AG08396 (cell line): ENCODE measurements at places on chromosomes 13 and 19.

- no peak for DNase-seq
Observed at GRCh38 chr19:53519446-53519845, 18.5 kb upstream of the ZNF331 start.

DNA sequence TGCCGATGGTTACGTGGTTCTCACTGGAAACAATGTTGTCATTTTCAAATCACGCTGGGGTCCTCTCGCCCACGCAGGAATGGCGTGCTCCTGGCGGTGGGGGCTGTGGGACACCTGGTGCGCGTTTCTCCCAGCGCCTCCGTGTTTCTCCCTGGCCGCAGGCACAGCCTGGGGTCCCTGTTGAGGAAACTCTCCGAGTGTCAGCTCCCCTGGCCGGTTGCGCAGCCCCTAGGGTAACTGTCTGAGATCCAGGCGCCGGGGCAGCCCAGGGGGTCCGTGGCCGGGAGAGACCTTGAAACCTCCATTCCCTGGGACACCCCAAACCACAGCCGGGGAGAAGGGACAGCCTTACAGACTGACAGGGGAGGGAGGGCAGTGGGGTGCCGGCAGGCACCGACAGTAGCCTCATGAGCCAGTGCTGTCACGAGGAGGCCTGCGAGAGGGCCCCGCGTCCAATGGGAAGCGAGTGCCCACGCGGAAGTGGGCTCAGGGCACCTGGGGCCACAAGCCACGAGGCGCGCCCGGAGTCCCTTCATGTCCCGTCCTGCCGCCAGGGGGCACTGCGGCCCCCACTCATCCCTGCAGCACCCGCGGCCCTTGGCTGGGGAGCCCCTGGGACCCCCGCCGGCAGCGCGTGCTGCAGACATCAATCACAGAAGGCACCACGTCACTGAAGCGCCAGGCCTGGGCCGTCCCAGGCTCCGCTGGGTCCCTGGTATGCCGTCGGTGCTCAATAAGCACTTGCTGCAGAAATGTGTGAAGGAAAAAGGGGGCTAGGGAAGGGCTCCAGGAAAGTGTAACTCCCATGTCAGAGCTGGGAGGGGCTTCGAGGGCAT, 9.5 kb downstream of the ADAMTSL5 start:
- DNase-seq, result peak; percentile 61

DNA sequence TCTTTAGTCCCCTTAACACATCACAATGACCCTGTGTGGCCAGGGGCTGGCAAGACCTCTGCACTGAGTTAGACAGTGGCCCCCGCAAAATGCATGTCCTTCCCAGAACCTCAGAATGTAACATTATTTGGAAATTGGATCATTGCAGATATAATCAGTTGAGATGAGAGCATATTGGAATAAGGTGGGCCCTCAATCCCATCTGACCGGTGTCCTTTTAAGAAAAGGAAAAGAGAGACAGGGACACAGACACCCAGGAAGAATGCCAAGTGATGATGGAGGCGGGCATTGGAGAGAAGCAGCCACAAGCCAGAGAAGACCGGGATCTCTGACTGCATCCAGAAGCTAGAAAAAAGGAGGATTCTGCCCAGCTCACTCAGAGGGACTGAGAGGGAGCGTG, 1.8 kb downstream of the FAM187B start:
- DNase-seq, result no peak

DNA sequence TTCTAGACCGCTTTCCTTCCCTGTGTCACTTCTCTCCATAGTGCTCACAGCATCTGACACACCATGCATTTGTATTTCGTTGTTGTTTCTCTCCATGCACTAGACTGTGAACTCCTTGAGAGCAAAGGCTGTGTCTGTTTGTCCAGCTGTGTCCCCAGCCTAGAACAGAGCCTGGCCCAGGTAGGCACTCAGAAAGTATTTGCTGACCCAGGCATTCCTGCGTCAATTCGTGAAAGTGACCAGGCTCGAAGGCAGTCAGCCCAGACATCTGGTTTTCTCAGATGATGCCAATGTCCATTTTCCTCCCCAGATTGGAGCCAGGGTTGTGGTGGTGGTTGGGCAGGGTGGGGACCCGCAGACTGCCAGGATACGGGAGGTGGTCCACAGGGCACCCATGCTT, 164.8 kb downstream of the ZNF536 start:
- DNase-seq, result no peak

- no peak for DNase-seq
Observed at GRCh38 chr19:8703223-8703622, 4.6 kb upstream of the ACTL9 start.

DNA sequence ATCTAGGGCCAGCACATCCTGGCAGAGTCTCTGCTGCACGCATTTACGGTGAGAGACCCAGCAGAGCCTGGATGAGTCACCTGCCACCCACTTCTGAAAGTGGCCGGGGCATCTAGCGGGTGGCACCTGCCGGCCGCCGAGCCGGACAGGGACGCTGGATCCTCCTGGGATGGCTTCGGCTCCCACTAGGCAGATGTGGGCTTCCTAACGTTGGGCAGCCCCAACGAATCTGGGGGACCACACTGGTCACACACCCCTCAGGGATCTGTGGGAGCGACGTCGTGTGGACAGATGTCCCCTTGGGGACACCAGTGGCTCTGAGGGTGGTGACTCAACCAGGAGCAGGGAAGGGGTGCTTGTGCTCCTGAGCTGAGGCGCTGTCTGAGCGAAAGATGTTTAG, 32.2 kb downstream of the TMEM255B start:
- no peak for DNase-seq

DNA sequence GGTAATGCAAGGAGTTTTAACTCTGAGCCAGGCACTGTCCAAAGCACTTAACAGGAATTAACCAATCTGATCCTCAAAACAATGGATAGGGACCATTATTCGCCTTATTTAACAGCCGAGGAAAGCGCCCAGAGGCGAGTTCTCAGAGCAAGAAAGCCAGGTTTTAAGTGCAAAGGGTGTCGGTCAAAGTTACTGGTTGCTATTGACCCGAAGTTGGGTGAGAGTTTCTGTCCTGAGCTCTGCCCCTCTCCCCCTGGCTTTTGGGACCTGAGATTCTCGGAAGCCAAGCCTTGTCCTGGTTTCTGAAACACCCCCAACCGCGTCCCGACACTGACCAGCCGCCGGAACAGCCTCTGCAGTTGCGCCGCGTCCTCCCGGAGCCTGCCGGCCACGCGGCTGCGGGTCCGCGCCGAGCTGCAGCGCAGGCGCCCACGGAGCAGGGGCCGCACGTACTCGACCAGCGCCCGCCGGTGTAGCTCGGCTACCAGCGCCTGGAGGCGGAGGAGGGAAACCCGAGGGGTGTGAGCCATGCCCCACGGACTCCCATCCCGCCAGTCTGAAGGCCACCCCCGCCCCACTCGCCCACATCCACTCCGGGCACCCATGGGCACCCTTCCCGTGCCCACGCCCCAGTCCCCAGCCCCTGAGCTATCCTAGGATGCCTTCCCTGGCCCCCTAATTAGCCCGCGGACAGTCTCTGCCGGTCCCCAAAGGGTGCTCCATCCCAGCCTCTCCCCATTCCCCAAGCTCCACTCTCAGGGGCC, 27.8 kb downstream of the EXOC3L2 start:
- no peak for DNase-seq

DNA sequence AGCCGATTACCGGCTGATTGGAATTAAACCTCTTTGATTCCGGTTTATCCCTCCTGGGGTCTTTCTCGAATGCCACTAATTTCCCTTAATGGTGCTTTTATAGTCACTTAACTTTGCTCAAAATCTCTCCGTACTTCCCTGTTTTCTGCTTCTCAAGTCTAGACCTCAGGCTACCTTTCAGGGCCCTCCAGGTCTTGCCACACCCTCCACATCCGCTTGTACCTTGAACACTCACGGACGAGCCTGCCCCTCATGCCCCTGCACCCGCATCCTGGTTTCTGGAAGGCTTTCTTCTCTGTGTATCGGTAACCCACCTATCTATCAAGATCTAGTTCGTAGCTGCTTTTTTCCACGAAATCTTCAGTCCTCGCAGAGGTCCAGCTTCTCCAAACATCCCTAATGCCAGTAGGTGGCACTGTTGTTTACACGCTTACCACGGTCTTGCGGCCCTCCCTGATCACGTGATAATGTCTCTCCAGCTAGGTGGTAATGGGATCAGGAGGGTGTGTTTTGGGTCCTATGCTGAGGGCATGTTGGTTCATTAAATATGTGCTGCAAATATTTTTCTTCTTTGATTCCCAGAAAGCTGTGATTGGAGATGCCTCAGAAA, 13.8 kb downstream of the ATP12A start:
- peak; percentile 73 for DNase-seq

- DNase-seq, result no peak
Observed at GRCh38 chr19:35642312-35642711, 767 bp downstream of the ETV2 start.

DNA sequence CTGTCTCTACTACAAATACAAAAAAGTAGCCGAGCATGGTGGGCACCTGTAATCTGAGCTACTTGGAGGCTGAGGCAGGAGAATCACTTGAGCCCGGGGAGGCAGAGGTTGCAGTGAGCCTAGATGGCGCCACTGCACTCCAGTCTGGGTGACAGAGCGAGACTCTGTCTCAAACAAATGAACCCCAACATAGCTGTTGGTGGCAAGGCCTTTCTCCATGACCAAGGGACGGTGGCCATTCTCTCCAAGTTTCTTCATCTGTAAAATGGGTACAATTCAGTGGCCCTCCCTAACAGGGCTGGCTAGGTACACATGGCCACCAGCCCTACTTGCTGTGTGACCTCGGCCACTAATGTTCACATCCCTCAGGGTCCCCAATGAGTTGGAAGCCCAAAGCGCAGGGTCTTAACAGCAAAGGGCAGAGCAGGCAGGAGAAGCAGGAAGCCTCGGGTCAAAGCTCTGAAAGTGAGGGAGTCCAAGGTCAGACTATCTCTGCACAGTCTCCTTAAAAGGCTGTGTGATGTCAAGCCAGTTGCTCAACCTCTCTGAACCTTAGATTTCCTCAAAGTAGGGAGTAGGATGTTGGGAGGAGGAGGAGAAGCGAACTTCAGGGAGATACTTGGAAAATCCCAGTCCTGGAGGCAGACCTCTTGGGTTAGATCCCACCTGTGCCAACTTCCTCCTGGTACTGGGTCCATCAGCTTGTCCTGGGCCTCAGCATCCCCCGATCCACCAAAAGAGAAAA, 2.7 kb downstream of the JUND start:
- DNase-seq, result no peak

DNA sequence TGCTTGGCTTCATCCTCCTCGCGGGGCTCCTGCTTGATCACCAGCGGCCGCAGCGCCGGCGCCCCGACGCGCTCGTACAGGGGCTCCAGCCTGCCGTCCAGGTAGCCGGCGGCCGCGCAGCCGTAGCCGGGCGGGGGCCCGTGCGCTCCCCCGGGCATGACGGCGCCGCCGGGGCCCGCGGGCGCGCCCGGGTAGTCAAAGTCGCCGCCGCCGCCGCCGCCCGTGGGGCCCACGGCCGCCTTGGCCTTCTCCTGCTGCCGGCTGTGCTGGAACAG, 497 bp downstream of the CEBPA start:
- no peak for DNase-seq

- peak; percentile 28 for DNase-seq
Observed at GRCh38 chr13:90485436-90485835, 862.1 kb upstream of the MIR17HG start.

DNA sequence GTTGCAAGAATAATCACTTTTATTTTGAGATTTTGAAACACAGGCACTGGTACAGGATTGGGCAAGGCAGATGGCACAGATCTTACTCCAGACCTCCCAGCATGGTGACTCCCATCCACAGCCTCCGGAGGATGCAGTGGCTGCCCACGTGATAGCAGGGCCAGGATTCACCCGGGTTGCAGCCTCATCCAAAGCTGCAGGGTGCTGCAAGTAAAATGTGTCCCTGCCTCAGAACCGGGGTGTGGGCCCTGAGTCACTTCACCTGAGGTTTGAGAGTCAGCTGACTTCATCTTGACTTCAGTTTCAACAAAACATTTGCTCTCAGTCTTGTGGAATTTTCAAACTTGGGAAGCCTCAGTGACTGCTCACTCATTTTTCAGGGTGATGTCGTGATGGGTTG, 201.9 kb downstream of the FGF9 start:
- peak; percentile 14 for DNase-seq

GRCh38 chr13:112968910-112969691, at the start of gene MCF2L:
MCF2L (plus strand) TSS chr13:112969214; CDS start chr13:112969380, 166 bp downstream.
- peak; percentile 67 for DNase-seq

DNA sequence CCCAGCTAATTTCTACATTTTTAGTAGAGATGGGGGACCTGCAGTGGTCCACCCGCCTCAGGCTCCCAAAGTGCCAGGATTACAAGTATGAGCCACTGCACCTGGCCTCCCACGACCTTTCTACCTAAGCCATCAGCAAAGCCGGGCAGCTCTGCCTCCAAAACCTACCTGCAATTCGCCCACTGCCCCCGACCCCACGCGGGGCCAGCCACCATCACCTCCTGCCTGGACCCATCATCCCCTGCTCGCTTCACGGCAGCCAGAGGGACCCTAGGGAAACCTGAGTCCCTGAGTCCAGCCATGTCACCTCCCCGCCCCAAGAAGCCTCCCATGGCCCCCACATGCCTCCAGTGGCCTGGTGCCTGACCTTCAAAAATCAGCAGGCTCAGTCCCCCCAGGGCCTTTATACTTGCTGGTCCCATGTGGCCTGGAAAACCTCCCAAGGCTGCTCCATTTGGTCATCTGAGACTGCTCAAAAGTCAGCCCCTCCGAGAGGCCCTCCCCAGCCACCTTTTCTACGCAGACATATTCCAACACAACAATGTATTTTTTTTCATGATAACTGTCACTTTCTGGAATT, 12.1 kb downstream of the ERCC2 start:
- no peak for DNase-seq

- DNase-seq, result no peak
Observed at GRCh38 chr13:59728896-59729545, 434.7 kb downstream of the DIAPH3 start.

- DNase-seq, result no peak
Observed at GRCh38 chr13:45886466-45886865, 34.9 kb upstream of the SIAH3 start.

- peak; percentile 3 for DNase-seq
Observed at GRCh38 chr13:36986462-36987240, 12.5 kb downstream of the ALG5 start.

DNA sequence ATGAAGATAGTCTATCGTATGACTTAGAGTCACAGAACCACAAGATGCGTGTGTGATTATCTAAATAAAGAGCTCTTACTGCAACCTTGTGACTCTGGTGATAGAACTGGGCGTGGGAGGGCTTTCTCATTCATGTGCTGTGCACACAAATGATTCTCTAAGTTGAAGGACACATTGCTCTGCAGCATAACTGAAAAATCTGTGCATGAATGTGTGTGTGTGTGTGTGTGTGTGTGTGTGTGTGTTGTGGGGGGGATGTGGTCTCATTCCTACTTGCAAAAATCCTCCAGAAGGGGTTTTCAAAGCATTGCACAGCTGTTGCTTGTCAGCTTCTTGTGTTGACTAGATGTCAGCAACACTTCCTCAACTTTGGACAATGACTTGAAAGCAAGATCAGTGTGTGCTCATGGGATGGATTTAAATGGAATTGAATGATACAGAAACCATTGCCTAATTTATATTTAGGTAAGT, 22.4 kb downstream of the LRCH1 start:
- peak; percentile 15 for DNase-seq

- DNase-seq, result no peak
Observed at GRCh38 chr19:20667281-20667680, 5.9 kb upstream of the ZNF626 start.

DNA sequence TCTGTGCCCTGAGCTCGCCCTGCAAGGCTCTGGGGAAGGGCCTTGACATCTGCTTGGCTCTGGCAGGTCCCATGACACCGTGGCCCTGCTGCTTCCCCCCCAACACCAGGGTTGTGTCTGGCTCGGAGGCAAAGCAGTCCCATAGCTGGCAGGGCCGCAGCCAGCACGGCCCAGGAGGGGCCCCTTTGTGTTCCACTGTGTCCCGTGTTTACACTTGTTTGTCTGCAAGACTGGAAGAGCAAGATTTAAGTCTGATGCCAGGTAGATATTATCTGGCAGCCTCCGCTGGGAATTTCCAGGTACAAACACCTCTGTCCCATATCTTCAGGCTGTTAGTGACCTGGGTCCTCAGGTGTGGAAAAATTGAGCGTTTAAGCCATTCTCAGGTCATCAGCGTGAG, 44.3 kb downstream of the MCF2L start:
- DNase-seq, result no peak
